ENCODE measurements at places on chromosomes 11 and 22.

- H3K27ac ChIP-seq, result no peak overlapping the region
- DNase-seq, result no peak
Measured at GRCh38 chr22:42893371-42894150, 36.5 kb upstream of the ARFGAP3 start.

DNA sequence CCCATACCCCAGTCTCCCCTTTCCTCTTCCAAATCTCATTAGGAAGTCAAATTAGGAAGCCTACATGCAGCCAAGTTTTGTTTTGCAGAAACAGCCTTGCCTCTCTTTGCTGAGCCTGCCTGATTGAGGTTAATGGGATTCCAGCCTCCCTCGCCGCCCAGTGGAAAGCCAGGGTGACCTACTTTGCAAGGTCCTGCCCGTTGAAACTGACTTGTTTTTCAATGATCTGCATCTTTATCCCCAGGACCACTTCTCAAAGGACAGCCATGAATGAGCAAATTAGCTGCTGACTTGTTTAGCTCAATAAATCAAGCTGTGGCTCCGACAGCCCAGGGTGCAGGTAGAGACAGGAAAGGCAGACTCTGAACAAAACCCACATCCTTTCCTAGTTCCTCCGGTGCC lies 110.4 kb downstream of the RRAS2 start:
- H3K4me3 ChIP-seq, result no peak overlapping the region
- no peak overlapping the region for H3K27ac ChIP-seq
- H3K27me3 ChIP-seq, result peaks cover 17% of the 10 kb centered on the region
- H3K36me3 ChIP-seq, result no peaks in the 10 kb centered on the region

- no peaks in the 10 kb centered on the region for H3K36me3 ChIP-seq
- H3K4me3 ChIP-seq, result no peak overlapping the region
- DNase-seq, result peak; percentile 63
- no peak overlapping the region for H3K27ac ChIP-seq
- no peaks in the 10 kb centered on the region for H3K27me3 ChIP-seq
Measured at GRCh38 chr11:125251214-125251545, 86.6 kb downstream of the PKNOX2 start.

DNA sequence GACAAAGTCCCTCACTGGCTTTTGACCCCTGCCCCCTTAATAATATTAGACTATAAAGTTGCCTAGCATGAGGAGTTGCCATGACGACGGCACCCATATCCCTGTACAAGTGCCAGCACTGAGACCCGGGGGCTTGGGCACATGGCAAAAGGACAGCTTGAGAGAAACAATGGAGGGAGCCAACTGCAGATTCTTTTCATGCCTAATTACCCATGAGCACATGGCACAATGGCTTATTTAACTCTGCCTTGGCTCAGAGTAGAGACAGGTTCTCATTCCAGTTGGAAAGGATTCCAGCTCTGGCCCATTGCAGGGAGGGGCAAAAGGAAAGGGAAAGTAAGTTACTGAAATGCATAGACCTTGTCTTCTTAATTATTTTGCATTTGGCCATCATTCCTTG lies 261.2 kb upstream of the UBASH3B start:
- H3K4me3 ChIP-seq, result no peak overlapping the region
- no peak overlapping the region for H3K27ac ChIP-seq
- no peaks in the 10 kb centered on the region for H3K36me3 ChIP-seq
- H3K27me3 ChIP-seq, result no peaks in the 10 kb centered on the region
- no peaks in the 10 kb centered on the region for H3K4me1 ChIP-seq

GRCh38 chr11:9633679-9634078 lies 30.2 kb upstream of the SWAP70 start:
- H3K27me3 ChIP-seq, result no peaks in the 10 kb centered on the region
- no peaks in the 10 kb centered on the region for H3K36me3 ChIP-seq
- no peak for DNase-seq
- H3K4me3 ChIP-seq, result no peak overlapping the region
- H3K4me1 ChIP-seq, result no peaks in the 10 kb centered on the region

GRCh38 chr11:130785380-130786116 lies 130.7 kb downstream of the SNX19 start:
- H3K4me1 ChIP-seq, result peaks cover 15% of the 10 kb centered on the region
- no peaks in the 10 kb centered on the region for H3K27me3 ChIP-seq
- H3K4me3 ChIP-seq, result no peak overlapping the region
- no peaks in the 10 kb centered on the region for H3K36me3 ChIP-seq
- DNase-seq, result peak; percentile 52

- H3K27me3 ChIP-seq, result no peaks in the 10 kb centered on the region
- H3K36me3 ChIP-seq, result no peaks in the 10 kb centered on the region
- no peak overlapping the region for H3K27ac ChIP-seq
- peaks cover 14% of the 10 kb centered on the region for H3K4me1 ChIP-seq
- no peak overlapping the region for H3K4me3 ChIP-seq
Measured at GRCh38 chr11:102762361-102762767, 18.1 kb downstream of the MMP10 start.

- no peak overlapping the region for H3K27ac ChIP-seq
- no peak for DNase-seq
- no peak overlapping the region for H3K4me3 ChIP-seq
- no peaks in the 10 kb centered on the region for H3K4me1 ChIP-seq
- no peaks in the 10 kb centered on the region for H3K27me3 ChIP-seq
Measured at GRCh38 chr11:8652140-8652539, 30.3 kb downstream of the TRIM66 start.

DNA sequence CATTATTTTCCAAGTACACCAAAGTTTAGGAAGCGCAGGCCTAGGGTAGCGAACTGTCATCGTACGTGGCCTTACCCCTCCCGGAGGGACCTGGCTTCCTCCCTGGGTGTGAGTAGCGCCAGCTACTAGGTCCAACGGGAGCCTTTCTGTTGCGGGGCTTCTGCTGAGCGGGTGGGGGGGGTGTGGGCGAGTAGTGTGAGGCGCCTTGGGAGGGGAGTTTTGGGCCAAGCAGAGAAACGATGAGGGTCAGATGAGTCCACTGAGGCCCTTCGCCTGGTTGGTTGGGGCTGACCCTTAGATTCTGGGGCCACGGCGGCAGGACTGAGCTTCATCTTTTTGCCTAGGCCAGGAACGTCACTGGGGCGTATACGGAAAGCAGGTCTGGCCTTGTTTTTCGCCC lies 868 bp downstream of the TEF start:
- H3K27me3 ChIP-seq, result no peaks in the 10 kb centered on the region
- peak overlapping the region; percentile 81 for H3K4me3 ChIP-seq
- H3K36me3 ChIP-seq, result peaks cover 4% of the 10 kb centered on the region
- H3K27ac ChIP-seq, result peak overlapping the region; percentile 97
- no peak for DNase-seq
- H3K4me1 ChIP-seq, result no peaks in the 10 kb centered on the region

DNA sequence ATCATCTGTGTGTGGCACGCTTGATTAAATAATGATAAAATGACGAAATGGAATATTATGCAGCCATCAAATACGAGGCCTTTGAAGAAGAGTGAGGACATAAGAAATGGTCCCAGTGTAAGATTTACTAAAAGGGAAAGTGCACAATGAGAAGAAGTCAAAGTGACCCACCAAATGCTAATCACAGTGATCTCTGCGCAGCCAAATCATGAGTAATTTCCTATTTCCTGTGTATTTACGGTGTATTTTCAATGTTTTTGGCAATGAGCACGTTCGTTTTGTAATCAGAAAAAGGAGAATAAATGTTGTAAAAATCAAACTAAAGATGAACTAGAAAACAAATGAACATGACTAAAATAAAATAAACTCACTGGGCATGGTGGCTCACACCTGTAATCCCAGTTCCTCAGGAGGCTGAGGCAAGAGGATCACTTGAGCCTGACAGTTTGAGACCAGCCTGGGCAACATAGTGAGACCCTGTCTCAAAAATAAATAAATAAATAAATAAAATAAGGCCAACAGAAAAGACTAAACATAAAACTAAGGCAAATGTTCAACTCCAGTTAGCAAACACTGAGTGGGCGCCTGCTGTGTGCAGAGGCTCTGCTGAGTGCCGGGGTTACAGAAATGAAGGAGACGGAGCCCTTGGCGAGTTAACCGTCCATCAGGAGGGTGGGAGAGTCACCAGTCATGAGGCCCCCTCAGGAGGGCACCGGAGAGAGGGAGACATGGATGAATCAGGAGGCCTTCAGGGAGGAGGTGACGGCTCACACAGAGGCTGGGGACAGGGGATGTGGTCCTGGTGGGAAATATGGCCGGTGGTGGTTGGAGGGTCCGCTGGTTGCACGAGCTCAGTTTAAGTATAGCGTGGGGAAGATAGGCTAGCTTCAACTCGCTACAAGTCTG lies 26.0 kb upstream of the CBX7 start:
- H3K4me3 ChIP-seq, result no peak overlapping the region
- no peaks in the 10 kb centered on the region for H3K27me3 ChIP-seq
- no peak for DNase-seq
- H3K27ac ChIP-seq, result peak overlapping the region; percentile 36
- no peaks in the 10 kb centered on the region for H3K36me3 ChIP-seq

- H3K27me3 ChIP-seq, result no peaks in the 10 kb centered on the region
- peaks cover 8% of the 10 kb centered on the region for H3K4me1 ChIP-seq
- no peak overlapping the region for H3K4me3 ChIP-seq
- DNase-seq, result no peak
- no peak overlapping the region for H3K27ac ChIP-seq
- no peaks in the 10 kb centered on the region for H3K36me3 ChIP-seq
Measured at GRCh38 chr11:19594326-19594725, 118.3 kb upstream of the NAV2 start.

DNA sequence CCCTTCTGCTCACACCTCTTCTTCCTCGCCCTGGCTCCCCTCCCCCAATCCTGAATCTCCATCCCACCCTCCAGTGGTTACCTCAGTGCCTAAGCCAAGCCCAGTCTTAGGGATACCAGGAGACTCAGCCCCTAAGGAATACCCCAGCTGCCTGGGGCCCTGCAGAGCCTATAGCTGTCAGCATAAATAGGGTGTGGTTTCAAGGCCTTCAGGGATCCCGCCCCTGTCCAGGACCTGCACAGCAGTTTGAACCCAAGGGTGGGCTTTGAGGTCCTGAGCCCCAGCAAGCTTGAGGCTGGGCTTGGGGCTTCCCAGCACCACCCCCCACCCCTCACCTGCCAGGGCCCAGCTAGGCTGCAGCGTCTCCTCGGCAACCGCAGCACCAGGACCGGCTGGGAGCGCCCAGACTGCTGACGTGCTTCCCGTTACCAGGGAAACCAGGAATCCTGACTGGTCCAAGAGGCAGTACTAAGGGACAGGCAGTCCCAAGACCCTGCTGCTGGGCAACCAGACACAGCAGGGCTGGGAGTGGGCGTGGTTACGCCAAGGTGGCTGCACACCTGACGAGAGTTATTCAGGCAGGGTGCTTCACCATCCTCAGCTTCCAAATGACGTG lies 13.7 kb downstream of the APBB1 start:
- no peak for DNase-seq
- H3K27me3 ChIP-seq, result no peaks in the 10 kb centered on the region
- peaks cover 11% of the 10 kb centered on the region for H3K36me3 ChIP-seq
- no peaks in the 10 kb centered on the region for H3K4me1 ChIP-seq
- no peak overlapping the region for H3K27ac ChIP-seq
